Thoracic aorta (tissue), 2 donors: ENCODE measurements at places on chromosomes 12 and 14.

DNA sequence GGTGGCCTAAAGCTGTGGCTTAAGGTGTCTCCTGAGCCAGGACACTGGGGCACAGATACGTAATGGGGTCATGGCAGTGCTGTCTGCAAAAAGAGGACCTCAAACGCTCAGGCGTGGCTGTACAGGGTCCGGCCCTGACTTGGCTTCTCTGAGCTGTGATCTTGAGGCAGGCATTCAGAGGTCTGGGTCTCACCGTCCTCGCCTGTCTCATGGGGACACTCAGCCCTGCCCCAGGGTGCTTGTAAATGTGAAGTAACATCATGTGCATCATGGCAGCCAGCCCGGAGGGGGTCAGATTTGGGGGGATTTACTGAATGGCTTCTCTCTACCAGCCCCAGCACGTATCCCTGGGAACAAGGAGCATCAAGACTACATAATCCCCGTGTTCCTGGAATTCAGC is 28.8 kb downstream of the DIO3 start:
- DNase-seq, result no peak

DNA sequence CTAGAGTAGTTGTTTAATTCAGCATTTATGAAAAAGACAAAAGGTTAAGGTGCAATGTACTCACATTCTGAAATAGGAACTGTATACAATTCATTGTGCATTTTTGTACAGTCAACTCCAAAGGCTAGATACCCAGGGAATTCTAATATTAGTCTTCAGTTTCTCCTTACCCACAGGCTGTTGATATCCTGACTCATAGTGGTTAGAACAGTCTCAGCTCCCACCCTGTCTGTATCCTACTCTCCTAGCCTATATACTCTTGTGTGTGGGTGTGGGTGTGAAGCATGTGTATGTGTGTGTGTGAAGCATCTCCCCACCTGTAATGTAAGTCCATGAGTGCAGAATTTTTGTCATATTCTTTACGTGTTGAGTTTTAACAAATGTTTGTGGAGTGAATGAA is 229.5 kb downstream of the NAV3 start:
- DNase-seq, result no peak

GRCh38 chr12:52848661-52849255 is at the start of gene KRT78:
Gene KRT78 (minus strand): TSS chr12:52848994. CDS start chr12:52848930, 64 bp downstream.
- DNase-seq, result no peak

DNA sequence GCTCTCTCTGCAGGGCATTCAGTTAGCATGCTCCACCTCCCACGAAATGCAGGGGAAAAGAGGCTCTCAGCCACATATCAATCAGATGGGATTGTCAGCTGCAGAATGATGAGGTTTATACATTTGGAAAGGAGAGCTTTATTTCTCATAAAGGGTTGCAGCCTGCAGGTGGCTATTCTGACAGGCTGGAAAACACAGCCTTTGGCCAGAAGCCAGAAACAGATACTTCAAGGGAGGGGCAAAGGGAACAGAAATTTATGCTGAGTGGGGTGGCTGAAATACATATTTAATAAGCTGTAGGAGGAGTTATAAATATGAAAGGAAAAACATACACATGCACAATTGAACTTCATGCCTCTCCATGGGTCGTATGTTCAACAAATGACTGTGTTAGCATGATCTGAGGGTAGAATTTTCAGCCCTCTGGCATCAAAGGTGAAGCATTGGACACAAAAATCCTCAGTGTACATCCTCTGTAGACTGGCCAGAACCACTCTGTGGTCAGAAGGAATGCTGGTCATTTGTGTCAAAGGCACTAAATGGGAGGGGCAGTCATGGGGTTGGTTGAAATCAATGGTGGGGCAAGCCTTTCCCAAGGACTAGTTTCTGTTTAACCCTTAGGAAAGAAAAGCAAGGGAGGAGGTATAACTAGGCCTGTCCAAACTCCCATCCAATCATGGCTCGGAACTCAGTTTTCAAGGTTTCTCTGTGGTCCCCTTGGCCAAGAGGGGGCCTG is 62.4 kb downstream of the TMX1 start:
- no peak for DNase-seq

DNA sequence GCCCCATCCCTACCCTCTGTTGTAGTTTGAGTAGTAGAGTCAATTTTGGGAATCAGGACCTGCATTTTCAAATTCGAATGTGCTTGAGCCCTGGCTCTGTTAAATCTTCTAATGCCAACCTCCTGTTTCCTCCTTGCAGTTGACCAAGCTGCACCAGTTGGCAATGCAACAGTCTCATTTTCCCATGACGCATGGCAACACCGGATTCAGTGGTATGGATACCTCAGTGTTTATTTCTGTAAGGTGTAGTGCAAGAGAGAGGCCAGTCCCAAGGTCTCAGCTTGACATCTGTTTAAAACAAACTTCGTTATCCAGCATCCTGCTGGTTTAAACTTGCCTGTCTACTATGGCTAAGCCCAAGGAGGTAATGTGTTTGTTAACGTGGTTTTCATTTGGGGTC is 15.2 kb downstream of the PCBP2 start:
- DNase-seq, result no peak

GRCh38 chr14:91315844-91316267 is 71.4 kb upstream of the GPR68 start:
- no peak for DNase-seq

- DNase-seq, result no peak
Measured at GRCh38 chr12:40105515-40106201, at the start of gene SLC2A13. Gene SLC2A13 (minus strand): TSS chr12:40106081. CDS start chr12:40105808, 273 bp downstream.
